ENCODE measurements at places on chromosomes 13 and 19. TPM values are rescaled to one million over a fixed set of nuclear protein-coding genes. Genes with fewer than 3 reads are reported as not detected.

PRTN3 gene
- 0.43 TPM for total RNA-seq

KLK12 gene
- not detected for total RNA-seq

AMER2 gene
- total RNA-seq = not detected

ZBTB32 gene
- total RNA-seq = not detected

KBTBD7 gene
- 2.1 TPM for total RNA-seq

C19orf47 gene
- total RNA-seq = 31.8 TPM

SLAIN1 gene
- 0.58 TPM for total RNA-seq

CYP2F1 gene
- total RNA-seq = not detected

MEIOSIN gene
- total RNA-seq = 0.06 TPM

APOC1 gene
- total RNA-seq = 113 TPM

NLRP11 gene
- 0.01 TPM for total RNA-seq

TPTE2 gene
- total RNA-seq = not detected

ZNF71 gene
- 11.7 TPM for total RNA-seq

PTH2 gene
- not detected for total RNA-seq

CALM3 gene
- 234 TPM for total RNA-seq

APLP1 gene
- total RNA-seq = 93.9 TPM

PNMA8A gene
- total RNA-seq = 8.7 TPM

CERS4 gene
- total RNA-seq = 1.8 TPM

COL5A3 gene
- total RNA-seq = 2.6 TPM

CSNK1A1L gene
- total RNA-seq = not detected

PNPLA6 gene
- total RNA-seq = 33.8 TPM

ERICH4 gene
- total RNA-seq = not detected

IL12RB1 gene
- not detected for total RNA-seq

ALOX5AP gene
- total RNA-seq = 11.5 TPM

ACTMAP gene
- total RNA-seq = 19.6 TPM

CEBPA gene
- 9.4 TPM for total RNA-seq

PLIN5 gene
- 0.10 TPM for total RNA-seq

NTF4 gene
- 0.72 TPM for total RNA-seq

ZNF665 gene
- total RNA-seq = not detected

ZNF433 gene
- not detected for total RNA-seq

MEDAG gene
- total RNA-seq = 0.36 TPM

ZNF112 gene
- 2.3 TPM for total RNA-seq

ARID3A gene
- total RNA-seq = 5.6 TPM

ZNF682 gene
- total RNA-seq = not detected

TMEM91 gene
- total RNA-seq = 5.9 TPM

OVOL3 gene
- total RNA-seq = 0.30 TPM

ASF1B gene
- 30.7 TPM for total RNA-seq

ONECUT3 gene
- total RNA-seq = 0.02 TPM

ITGBL1 gene
- 0.97 TPM for total RNA-seq

TTC9B gene
- 0.61 TPM for total RNA-seq

FGF22 gene
- total RNA-seq = 0.63 TPM

FOXO1 gene
- 12.1 TPM for total RNA-seq

FFAR3 gene
- not detected for total RNA-seq

CNN2 gene
- 98.9 TPM for total RNA-seq

LYPD3 gene
- total RNA-seq = 0.22 TPM

SYCN gene
- total RNA-seq = not detected

KLK14 gene
- 0.17 TPM for total RNA-seq

PGLYRP1 gene
- not detected for total RNA-seq

KATNAL1 gene
- total RNA-seq = 6.1 TPM

HSH2D gene
- not detected for total RNA-seq
